ENCODE measurements at places on chromosomes 6 and 20.

GRCh38 chr20:62998449-62998848, 8.3 kb downstream of the BHLHE23 start:
- no peak for ATAC-seq

DNA sequence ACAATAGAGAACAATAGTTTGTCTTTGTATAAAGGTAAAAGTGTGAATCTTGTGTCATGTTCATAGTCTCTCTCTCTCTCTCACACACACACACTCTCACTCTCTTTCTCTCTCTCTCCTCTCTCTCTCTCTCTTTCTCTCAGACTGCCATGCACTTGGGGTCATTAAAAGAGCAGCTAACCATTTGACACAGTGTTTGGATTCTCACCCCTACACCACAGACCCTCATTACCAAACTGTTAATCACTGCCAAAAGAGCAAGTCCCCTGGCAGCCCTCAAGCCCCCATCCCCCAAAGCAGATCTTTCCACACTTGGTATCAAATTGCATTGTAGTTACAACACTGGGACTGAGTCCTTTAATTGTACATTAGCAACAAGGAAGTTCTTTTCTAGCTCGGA, 305.8 kb upstream of the RSPO3 start:
- no peak for ATAC-seq

- no peak for ATAC-seq
Observed at GRCh38 chr6:83008626-83009025, 57.0 kb downstream of the UBE3D start.

DNA sequence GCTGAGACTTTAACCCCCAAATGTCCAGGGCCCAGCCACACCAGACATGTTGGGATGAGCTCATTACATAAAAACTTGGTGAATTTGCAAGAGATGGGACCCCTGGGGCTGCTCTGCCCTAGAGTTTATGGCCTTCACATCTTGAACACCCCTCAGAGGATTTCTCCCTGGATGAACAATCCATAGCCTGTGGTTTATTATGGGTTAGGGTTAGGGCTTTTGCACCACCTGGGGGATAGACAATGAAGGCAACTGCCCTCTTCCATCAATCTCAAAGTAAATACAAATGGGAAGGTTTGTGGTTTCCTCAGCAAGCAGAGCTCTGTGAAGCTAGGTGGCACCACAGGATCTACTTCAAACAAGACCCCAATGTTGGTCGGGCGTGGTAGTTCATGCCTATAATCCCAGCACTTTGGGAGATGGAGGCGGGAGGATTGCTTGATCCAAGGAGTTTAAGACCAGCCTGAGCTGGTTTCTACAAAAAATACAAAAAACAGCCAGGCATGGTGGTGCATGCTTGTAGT, 17.4 kb downstream of the SPINT3 start:
- ATAC-seq: no peak

DNA sequence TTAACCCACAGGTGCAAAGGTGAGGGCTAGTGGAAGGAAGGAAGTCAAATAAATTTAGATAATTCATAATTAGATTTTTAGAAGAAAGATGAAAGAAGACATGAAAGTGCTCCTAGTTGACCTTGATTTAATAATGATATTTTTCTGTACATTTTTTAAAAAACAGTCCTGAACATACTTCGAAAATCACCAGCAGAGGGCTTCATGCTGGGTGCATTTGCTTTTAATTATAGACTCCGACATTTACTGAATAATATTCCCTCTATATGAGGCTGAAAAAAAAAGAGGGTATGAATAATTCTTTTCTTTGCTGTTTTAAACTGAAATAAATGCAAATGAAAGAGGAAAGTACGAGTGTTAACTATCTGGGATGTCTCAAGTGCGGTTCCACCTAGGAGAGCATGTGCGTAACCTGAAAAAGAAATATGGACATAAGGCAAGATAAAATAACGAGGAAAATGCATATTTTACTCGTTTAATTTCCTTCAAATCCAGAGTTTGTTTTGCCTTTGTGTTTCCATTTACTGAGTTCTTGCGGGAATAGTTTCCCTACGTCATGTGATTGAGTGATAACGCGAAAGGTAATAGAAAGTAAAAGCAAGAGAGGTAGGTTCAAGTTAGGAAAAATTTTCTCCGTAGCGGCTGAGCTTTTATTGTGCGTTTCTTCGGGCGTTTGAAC, 3.1 kb upstream of the TFAP2B start:
- ATAC-seq: no peak

GRCh38 chr20:21586682-21587081, 72.8 kb upstream of the NKX2-2 start:
- no peak for ATAC-seq

- ATAC-seq: no peak
Observed at GRCh38 chr20:35674921-35675320, 10.2 kb upstream of the CPNE1 start.

Measured in gastroesophageal sphincter (tissue), 4 donors.